ENCODE measurements at places on chromosomes 3 and 15.
A peak's percentile ranks its signal among the peaks of the same experiment; 100 is the strongest.

- DNase-seq, result no peak
These were observed 314.6 kb downstream of the EPHB1 start for GRCh38 chr3:135109681-135110080.

- DNase-seq, result no peak
These were observed 24.7 kb downstream of the NPTN start for GRCh38 chr15:73608475-73608874.

GRCh38 chr3:71447803-71448202 is 135.7 kb downstream of the FOXP1 start:
- DNase-seq, result peak; percentile 34

DNA sequence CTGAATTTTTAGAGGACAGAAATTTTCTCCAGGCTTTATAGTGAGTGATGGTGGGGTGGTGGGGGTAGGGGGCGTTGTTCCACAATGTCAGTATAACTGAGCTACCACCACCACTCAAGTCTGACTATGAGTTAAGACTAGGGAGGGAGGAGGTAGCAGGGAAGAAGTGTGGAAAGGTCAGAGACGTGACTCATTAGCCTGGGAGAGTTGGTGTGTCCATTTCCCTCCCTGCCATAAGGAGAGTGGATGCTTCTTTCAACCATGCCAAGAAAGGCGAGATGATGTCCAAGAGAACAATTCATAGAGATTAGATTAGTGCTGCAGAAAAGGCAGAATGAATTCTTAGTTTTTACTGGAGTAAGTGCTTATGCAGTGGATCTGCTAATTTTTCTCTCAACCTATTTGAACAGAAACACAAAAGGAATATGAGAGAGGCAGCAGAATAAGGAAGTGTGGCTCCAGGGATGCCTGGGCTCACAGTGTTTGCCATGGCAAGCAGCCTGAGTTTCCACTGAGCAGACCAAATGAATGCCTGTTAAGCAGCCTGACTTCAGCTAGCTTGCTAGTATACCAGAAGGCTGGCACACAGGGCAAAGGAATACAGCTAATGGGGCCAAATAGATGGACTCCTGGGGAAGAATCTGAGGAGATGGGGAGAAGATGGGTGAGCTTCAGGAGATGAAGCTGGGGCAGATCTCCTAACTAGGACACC is 708.9 kb downstream of the NTRK3 start:
- no peak for DNase-seq

GRCh38 chr15:68054628-68055223 is 611 bp downstream of the PIAS1 start:
- DNase-seq, result peak; percentile 84

DNA sequence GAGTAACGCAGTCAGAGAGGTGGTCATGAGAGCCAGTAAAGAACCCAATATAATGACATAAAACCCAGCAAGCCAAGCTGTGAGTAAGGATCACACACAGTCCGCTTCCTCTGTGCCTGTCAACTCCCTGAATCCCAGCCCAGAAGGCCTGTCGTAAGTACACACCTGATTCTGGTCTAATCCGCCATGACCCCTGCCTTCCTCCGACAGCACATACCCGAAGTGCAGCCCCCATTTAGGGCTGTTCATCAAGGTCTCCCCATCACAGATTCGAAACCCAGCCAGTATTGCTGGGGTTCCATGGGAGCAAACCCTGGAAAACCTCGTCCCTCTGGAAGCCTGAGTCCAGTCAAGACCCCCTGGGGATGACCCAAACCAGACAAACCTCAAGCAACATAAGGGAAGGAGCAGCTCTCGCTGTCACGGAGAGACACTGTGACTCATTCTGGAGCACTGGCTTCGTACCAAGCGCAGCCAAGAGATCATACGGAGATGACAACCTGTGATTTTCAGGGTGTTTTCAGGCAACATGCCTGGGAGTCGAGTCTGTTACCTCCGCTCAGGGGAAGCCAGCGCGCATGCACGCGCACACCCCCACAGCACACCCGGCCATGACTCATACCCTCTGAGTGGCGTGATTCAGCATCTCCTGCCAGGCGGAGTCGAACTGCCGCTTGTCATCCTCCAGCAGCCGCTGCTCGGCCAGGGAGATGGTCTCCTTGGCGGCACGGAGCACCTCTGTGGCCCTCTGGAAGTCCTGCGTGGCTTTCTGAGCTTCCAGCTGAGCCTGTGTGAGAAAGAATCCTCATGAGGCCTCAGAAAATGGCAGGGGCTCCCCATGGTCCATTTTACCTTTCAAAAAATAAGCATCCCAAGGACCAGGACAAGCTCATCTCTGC is 63.0 kb downstream of the SH3BP5 start:
- peak; percentile 96 for DNase-seq

GRCh38 chr3:8282541-8283165 is 219.0 kb upstream of the LMCD1 start:
- DNase-seq, result no peak

Measured in suppressor macrophage treated with lipopolysaccharide for 4 hours (primary cell).